NT2/D1 (cell line): ENCODE measurements at places on chromosomes 12 and 14.
A peak's percentile ranks its signal among the peaks of the same experiment; 100 is the strongest.

- DNase-seq, result no peak
Measured at GRCh38 chr14:72945356-72946027, 19.2 kb downstream of the DCAF4 start.

- DNase-seq, result no peak
Measured at GRCh38 chr14:37591311-37591940, 3.6 kb downstream of the FOXA1 start.

- DNase-seq, result no peak
Measured at GRCh38 chr12:54611715-54612149, 23.0 kb downstream of the LACRT start.

GRCh38 chr12:115771065-115771464, 506.4 kb downstream of the MED13L start:
- DNase-seq, result no peak

GRCh38 chr12:105848286-105848685, 290.5 kb downstream of the NUAK1 start:
- DNase-seq, result no peak

- peak; percentile 74 for DNase-seq
Measured at GRCh38 chr14:64504897-64505794, 576 bp downstream of the ZBTB1 start.

GRCh38 chr12:119461636-119462214, 127.2 kb downstream of the CCDC60 start:
- no peak for DNase-seq

- DNase-seq, result peak; percentile 48
Measured at GRCh38 chr12:31560516-31560915, 30.4 kb downstream of the DENND5B start.

DNA sequence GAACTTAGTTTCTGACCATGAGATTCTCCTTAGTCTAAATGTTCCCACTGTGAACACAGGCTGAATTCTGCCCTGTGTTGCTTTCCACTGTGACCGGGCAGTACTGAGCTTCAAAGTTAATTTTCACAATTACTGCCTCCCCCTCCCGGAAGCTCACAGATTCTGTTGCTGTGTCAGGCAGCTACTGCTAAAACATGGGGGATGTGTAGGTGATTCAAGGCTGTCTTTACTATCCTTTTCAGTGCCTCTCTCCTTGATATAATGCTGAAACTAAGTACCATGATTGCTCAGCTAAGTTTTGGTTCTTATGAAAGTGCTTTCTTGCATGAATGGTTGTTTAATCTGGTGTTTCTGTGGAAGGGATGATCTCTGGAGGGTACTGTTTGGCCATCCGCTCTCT, 428.3 kb upstream of the NOVA1 start:
- DNase-seq, result no peak
